Naive B cell (primary cell): ENCODE measurements at places on chromosomes 3 and 15. TPM values are rescaled to one million over a fixed set of nuclear protein-coding genes. Genes with fewer than 3 reads are reported as not detected.

DNA sequence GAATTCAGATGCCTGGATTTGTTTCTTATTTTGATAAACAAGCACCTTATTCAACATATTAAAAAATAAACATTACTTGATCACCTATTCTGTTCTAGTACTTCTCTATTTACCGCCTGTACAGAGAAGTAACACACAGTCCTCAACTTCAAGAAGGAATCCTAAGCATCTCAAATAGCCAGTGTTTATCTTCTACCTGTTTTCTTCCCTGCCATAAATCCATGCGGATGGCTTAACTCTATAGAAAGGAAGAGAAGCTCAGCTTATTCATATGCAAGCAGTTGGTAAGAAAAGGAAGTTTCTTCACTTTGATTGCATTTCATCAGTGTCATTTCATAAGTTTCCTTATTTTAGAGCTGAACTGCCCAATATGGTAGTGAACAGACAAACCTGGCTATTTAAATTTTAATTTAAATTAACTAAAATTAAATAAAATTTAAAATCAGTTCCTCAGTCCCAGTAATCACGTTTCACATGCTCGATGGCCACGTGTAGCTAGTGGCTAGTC is 210.0 kb upstream of the PEX5L start:
- no peak overlapping the region for H3K27ac ChIP-seq
- no peaks in the 10 kb centered on the region for H3K27me3 ChIP-seq
- H3K4me3 ChIP-seq, result no peak overlapping the region
- no peak for DNase-seq
- no peaks in the 10 kb centered on the region for H3K4me1 ChIP-seq

DNA sequence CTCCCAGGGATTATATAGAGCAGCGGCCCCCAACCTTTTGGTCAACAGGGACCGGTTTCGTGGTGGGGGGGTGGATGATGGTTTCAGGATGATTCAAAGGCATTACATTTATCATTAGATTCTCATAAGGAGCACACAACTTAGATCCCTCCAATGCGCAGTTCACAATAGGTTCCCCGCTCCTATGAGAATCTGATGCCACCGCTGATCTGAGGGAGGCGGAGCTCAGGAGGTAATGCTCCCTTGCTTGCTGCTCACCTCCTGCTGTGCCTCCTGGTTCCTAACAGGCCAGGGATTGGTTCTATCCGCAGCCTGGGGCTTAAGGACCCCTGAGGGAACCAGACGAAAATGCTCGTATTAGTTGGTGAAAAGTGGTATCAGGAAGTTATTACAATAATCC is 1.3 kb upstream of the HACD2 start:
- no peaks in the 10 kb centered on the region for H3K27me3 ChIP-seq
- peaks cover 27% of the 10 kb centered on the region for H3K4me1 ChIP-seq
- no peak for DNase-seq

DNA sequence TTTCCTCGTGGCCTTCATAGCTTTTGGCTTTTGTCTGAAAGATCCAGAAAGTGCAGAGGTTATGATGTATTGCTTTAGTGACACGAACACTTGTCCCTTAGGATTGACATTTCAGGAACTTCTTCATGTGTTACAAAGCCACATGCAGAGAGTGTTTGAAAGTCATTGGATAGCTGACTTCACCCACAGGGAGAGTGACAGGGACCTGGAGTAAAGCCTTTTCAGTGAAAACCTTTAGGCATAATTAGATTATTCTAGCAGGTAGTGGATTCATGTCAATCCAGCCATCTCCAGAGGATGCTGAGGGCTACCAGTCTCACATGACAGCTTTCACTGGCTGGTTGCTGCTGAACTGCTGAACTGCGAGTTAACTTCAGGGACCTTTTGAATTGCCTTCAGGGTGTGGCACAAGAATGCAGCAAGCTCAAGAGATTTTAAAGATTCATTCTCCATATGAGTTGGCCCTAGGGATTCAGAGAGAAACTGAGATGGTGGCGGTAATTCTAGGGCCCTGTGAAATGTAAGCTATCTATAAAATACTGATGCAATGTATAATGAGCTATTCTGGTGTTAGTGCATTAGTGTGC is 267.0 kb upstream of the GOLIM4 start:
- no peak overlapping the region for H3K4me3 ChIP-seq
- no peak overlapping the region for H3K27ac ChIP-seq
- no peaks in the 10 kb centered on the region for H3K36me3 ChIP-seq

Gene MYH15
- polyA plus RNA-seq, result not detected

Gene CD96
- polyA plus RNA-seq, result 154 TPM

Gene GAP43
- not detected for polyA plus RNA-seq

DNA sequence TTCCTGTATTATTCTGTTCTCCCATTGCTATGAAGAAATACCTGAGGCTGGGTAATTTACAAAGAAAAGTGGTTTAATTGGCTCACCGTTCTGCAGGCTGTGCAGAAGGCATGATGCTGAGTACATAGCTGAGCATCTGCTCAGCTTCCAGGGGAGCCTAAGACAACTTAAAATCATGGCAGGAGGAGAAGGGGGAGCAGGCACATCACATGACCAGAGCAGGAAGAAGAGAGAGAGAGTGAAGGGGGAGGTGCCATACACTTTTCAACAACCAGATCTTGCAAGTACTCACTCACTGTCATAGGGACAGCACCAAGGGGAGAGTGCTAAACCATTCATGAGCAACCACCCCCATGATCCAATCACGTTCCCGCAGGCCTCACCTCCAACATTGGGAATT is 184.4 kb downstream of the GOLGA8K start:
- H3K4me3 ChIP-seq, result no peak overlapping the region
- peaks cover 3% of the 10 kb centered on the region for H3K36me3 ChIP-seq
- DNase-seq, result no peak
- no peaks in the 10 kb centered on the region for H3K4me1 ChIP-seq

Gene KLHL40
- polyA plus RNA-seq, result not detected
